NCI-H510A (cell line): ENCODE measurements at places on chromosomes 11 and 22.
A peak's percentile ranks its signal among the peaks of the same experiment; 100 is the strongest.

DNA sequence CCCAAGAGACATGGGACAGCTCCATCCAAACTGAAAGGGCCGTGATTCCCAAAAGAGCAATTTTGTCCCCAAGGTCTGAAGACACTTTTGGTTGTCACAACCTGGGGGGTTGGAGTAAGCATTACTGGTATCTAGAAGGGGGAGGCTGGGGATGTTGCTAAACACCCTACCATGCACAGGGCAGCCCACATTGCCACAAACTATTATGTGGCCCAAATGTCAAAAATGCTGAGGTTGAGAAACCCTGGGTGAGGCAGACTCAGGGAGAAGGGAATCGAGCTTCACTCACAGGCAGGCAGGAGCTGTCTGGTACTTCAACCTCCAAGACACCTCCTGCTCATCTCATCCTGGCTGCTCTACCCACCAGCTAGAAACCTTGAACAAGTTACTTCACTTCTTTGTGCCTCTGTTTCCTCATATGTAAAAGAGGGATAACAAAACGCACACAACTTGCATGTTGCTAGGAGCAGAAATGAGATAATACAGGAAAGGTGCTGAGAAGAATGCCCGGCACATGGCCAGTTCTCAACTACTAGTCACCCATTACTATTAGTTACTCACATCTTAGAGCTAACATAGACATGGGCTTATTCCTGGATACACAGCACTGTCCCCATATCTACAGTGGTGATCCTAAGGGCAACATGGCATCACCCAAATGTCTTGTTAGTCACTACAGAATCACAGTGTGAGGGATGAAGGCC, 8.8 kb downstream of the SERPIND1 start:
- no peak for DNase-seq

- DNase-seq: no peak
Measured at GRCh38 chr11:27216270-27217149, 146.5 kb downstream of the CCDC34 start.

DNA sequence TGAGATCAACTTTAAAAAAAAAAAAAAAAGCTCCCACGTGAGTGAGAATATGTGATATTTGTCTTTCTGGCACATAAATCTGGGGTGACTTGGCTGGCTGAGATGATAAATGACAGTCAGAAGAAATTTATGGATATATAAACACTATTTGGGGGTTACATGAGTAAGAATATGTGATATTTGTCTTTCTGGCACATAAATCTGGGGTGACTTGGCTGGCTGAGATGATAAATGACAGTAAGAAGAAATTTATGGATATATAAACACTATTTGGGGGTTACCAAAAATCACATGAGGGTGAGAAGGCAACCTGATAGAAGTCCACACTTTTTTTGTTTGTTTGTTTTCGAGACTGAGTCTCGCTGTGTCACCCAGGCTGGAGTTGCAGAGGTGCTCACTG, 6.6 kb upstream of the TSG101 start:
- DNase-seq: no peak

DNA sequence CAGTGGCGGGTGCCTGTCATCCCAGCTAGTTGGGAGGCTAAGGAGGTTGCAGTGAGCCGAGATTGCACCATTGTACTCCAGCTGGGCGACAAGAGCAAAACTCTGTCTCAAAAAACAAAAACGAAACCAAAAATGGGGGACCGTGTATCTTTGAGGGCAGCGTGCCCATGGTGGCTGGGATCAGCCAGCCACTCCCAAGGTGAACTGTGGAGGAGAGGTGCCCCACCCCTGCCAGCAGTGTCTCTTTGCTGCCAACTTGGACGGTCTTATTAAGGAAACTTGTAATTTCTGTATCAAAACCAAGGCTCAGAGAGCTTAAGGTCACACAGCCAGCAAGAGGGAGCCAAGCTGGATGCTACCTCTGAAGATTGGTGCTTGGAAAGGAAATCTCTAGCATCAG, 147.7 kb downstream of the CACNA1I start:
- no peak for DNase-seq

DNA sequence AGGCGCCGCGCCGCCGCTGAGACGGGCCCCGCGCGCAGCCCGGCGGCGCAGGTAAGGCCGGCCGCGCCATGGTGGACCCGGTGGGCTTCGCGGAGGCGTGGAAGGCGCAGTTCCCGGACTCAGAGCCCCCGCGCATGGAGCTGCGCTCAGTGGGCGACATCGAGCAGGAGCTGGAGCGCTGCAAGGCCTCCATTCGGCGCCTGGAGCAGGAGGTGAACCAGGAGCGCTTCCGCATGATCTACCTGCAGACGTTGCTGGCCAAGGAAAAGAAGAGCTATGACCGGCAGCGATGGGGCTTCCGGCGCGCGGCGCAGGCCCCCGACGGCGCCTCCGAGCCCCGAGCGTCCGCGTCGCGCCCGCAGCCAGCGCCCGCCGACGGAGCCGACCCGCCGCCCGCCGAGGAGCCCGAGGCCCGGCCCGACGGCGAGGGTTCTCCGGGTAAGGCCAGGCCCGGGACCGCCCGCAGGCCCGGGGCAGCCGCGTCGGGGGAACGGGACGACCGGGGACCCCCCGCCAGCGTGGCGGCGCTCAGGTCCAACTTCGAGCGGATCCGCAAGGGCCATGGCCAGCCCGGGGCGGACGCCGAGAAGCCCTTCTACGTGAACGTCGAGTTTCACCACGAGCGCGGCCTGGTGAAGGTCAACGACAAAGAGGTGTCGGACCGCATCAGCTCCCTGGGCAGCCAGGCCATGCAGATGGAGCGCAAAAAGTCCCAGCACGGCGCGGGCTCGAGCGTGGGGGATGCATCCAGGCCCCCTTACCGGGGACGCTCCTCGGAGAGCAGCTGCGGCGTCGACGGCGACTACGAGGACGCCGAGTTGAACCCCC, 798 bp downstream of the BCR start:
- DNase-seq: no peak

GRCh38 chr22:45262931-45263462, 21.8 kb upstream of the UPK3A start:
- peak; percentile 20 for DNase-seq
